ENCODE measurements at places on chromosomes 4 and X.

GRCh38 chr4:152459326-152459725 lies 76.6 kb downstream of the FBXW7 start:
- DNase-seq = no peak

- no peak for DNase-seq
Measured at GRCh38 chr4:77052352-77052751, 23.4 kb downstream of the CCNI start.

DNA sequence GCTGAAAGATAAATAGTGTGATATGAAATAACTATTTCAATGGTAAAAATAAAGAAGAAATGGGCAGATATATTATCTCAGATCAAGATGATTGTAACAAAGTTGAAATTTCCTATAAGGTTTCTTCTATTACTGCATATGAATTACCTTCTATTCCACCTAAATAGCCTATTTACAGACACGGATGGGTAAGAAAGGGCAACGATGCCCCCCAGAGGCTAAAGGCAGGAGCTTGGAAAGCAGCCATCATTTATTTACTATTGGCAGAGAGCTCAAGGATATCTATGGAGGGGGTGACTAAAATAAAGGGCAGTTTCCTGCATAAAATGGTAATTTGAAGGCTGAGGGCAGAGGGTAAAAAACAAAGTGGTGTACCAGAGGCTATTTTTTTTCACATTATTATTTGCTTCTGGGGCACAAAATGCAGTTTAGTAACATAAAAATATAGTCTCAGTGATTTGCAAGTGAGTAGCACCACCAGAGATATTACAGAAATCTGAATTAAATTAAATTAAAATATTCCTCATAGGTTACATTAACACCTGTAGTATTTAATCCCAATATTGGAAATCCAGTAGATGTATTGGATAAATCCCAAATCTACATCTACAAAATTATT lies 123.1 kb downstream of the BTC start:
- DNase-seq = no peak

- no peak for DNase-seq
Measured at GRCh38 chr4:165369522-165369921, 9.3 kb upstream of the CPE start.

- no peak for DNase-seq
Measured at GRCh38 chr4:106809076-106809475, 227.0 kb downstream of the DKK2 start.

- no peak for DNase-seq
Measured at GRCh38 chr4:89000844-89001360, 56.1 kb downstream of the FAM13A start.

- no peak for DNase-seq
Measured at GRCh38 chr4:152605641-152606335, 69.9 kb upstream of the FBXW7 start.

Data from lower lobe of right lung (tissue), 2 donors.